ENCODE measurements at places on chromosomes 3 and 15.

DNA sequence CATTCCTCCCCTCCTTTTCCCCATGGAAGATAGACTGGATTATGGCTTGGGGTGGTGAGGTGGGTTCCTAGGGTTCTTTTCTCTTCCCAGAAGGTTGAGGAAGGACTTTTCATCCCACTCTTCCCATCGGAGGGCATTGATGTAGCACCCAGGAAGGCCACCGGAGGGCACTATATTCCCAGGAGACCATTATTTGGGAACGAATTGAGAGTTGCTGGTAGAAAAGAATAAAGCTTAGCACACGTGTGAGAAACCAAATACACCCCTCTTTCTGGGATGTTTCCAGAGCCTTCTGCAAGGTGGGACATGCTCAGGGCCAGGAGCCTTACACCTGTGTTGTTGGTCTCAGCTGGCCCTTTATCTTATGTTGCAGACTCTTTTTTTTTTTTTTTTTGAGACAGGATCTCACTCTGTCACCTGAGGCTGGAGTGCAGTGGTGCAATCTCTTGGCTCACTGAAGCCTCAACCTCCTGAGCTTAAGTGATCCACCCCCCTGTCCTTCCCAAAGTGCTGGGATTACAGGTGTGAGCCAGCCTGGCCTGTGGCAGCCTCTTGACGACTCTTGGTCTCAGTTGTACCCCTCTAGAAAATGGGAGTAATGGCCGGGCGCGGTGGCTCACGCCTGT, 6.3 kb upstream of the CDC25A start:
- DNase-seq, result peak; percentile 11

GRCh38 chr3:70096376-70097066, 97.0 kb downstream of the SAMMSON start:
- no peak for DNase-seq

DNA sequence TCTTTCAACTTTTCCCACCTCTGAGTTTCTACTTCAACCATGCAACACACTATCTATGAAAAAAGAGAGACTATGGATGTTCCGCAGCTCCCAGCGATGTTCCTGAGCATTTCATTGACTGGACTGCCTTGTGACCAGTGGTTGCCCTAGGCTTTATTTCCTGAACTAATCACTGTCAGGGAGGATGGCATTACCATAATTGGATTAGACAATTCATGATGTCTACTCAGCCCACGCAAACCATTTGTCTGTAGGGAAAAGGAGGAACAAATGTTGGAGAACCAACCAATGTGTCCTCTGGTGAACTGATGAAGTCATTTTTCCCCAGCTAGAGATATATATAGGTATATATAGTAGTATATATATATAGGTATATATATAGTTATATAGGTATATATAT, 229.3 kb upstream of the MCTP2 start:
- DNase-seq, result no peak

GRCh38 chr3:161221806-161222600, 892 bp downstream of the NMD3 start:
- no peak for DNase-seq

DNA sequence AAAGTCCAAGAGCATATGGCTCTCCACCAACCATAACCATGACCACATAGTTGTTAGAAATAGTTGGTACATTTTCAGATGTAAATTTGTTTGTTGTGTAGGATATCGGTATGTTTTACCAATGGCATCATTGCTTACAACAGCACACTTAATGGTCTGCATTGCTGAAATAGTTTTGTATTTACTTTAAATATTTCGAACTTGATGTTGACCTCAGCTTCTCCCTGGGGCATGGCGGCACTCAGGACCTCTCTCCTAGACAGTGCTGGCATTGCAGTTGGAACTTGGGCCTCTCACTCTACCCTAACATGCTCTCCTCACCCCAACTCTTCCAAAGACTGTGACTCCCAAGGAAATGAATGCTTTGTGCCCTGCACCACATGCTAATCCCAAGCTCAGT, 5.0 kb downstream of the SLC22A13 start:
- no peak for DNase-seq

DNA sequence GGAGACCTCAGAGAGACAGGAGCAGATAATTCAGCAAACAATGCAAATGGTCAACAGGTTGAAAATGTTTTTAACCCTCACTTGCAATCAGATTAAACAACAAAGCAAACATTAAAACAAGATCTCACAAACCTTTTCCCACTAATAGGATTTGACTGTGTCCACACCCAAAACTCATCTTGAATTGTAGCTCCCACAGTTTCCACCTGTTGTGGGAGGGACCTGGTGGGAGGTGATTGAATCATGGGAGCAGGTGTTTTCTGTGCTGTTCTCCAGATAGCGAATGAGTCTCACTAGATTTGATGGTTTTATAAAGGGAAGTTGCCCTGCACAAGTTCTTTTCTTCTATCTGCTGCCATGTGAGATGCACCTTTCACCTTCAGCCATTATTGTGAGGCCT, 1.3 kb upstream of the LYSMD4 start:
- DNase-seq, result no peak

Data from hippocampal formation (tissue), 2 donors.